Stimulated activated naive CD8-positive, alpha-beta T cell treated with anti-CD3 and anti-CD28 coated beads, Interleukin-15, amount 100 ng/mL, for 72 hours (primary cell): ENCODE measurements at places on chromosomes 16 and 17.
A peak's percentile ranks its signal among the peaks of the same experiment; 100 is the strongest.

- DNase-seq: no peak
These were observed 200.1 kb upstream of the GSE1 start for GRCh38 chr16:85412911-85413520.

- peak; percentile 91 for DNase-seq
These were observed 63.5 kb upstream of the PVALEF start for GRCh38 chr17:81101614-81102306.

DNA sequence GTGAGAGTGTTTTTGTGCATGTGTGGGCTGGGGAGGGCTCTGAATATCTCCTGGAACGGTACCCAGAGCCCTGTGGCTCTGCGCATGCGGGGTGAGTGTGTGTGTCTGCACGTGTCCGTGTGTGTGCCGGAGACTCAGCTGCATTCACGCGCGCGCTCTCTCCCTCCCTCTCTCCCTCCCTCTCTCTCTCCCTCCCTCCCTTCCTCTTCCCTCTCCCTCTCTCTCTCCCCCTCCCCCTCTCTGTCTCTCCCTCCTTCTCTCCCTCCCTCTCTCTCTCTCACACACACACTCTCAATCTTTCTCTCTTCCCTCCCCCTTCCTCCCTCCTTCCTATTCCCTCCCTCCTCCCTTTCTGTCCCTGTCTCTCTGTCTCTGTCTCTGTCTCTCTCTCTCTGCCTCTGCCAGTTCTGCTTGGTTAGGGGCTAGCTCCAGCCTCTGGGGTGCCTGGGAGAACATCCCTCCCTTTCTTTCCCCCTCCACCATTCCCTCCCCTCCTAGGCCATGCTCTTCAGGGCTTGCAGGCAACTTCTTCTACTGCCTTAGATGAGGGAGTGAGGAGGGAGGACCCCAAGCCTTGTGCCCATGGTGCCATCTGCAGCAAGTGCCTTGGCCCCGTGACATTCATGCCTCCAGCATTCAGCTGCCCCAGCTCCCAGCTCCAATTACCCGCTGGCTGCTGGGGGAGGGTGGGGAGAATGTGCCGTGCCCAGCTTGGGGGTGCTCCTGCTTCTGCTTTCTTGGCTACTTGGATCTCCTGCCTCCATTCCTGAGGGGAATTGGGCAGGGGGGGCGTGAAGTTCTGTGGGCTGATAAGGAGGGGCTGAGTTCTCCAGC, 6.4 kb downstream of the THRA start:
- DNase-seq: peak; percentile 70

DNA sequence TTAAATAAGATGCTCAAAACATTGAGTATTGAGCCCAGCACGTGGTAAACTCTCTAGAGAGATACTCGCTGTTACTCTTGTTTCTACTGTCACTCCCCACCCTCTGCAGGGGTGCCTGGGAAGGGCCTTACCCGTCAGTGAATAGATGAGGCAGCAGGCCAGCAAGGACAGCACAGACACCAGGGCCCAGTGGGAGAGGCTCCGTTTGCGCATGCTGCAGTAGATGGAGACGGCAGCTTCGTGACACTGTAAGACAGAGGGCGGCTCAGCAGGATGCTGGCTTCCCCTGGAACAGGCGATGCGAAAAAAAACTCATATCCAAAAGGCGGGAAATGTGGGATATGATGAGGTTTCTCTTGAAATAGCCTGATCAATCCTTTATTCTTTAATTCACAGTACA, 20.0 kb downstream of the SLC38A8 start:
- no peak for DNase-seq

- no peak for DNase-seq
These were observed 2.7 kb downstream of the MT1A start for GRCh38 chr16:56641166-56641565.

GRCh38 chr16:22018559-22018958, 10.6 kb downstream of the MOSMO start:
- DNase-seq: no peak

- DNase-seq: no peak
These were observed 101.3 kb upstream of the CHMP6 start for GRCh38 chr17:80890196-80890920.

- DNase-seq: no peak
These were observed 1.4 kb downstream of the LIG3 start for GRCh38 chr17:34981538-34982241.

- DNase-seq: no peak
These were observed 7.1 kb downstream of the MIEN1 start for GRCh38 chr17:39722965-39723848.

- no peak for DNase-seq
These were observed 3.0 kb downstream of the HEATR9 start for GRCh38 chr17:35865412-35866340.

DNA sequence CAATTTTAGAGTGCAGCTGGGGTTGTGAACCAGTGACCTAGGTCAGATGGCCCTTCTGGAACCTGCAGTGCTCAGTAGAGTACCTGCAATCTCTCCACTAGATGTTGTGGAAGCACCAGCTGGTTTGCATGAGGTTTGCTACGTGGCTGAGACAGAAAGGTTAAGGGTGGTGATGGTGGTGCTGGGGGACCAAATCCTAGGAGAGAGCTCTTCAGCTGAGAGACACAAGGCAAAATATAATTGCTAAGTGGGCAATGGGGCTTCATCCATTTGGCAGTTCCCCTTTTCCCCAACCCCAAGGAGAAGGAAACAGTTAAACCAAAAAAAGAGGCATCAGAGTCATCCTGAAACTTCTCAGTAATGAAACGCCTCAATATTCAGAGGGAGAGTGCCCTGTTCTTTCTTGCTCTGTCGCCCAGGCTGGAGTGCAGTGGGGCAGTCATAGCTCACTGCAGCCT, 13.9 kb downstream of the ITPRIPL2 start:
- DNase-seq: no peak

- no peak for DNase-seq
These were observed 32.2 kb upstream of the ABCA3 start for GRCh38 chr16:2372684-2373083.

- no peak for DNase-seq
These were observed 42.8 kb upstream of the GCSH start for GRCh38 chr16:81138831-81139557.
